ENCODE measurements at places on chromosomes 7 and 10.
A peak's percentile ranks its signal among the peaks of the same experiment; 100 is the strongest.

- peak; percentile 40 for DNase-seq
These were observed 149.1 kb upstream of the PRKCQ start for GRCh38 chr10:6729071-6729774.

DNA sequence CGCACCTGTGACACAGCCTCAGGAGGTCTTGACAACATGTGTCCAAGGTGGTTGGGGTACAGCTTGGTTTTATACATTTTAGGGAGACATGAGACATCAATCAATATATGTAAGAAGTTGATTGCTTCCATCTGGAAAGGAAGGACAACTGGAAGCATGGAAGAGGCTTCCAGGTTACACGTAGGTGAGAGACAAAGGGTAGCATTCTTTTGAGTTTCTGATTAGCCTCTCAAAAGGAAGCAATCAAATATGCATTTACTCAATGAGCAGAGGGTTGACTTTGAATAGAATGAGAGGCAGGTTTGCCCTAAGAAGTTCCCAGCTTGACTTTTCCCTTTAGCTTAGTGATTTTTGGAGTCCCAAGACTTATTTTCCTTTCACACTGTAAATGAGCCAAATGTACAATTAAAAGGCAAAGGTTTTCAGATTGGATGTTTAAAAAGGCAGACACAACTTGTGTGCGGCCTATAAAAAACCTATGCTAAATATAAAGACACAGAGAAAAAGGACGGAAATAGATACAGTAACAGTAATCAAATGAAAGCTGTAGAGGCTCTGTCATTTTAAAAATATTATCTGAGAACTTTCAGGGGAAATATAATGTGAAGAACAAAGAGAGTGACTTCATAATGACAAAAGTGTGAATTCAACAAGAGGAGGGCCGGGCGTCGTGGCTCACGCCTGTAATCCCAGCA is 65.7 kb upstream of the LANCL2 start:
- DNase-seq, result no peak

- no peak for DNase-seq
These were observed 2.7 kb upstream of the PRXL2A start for GRCh38 chr10:80405626-80406025.

- DNase-seq, result no peak
These were observed 77.9 kb downstream of the CTNNA3 start for GRCh38 chr10:67618116-67618515.

- DNase-seq, result no peak
These were observed 37.5 kb upstream of the DPYSL4 start for GRCh38 chr10:132149271-132149670.

GRCh38 chr7:421136-421991 is 98.3 kb downstream of the PDGFA start:
- DNase-seq, result no peak

GRCh38 chr10:16777473-16778370 is 39.5 kb downstream of the RSU1 start:
- DNase-seq, result peak; percentile 40

- no peak for DNase-seq
These were observed 218.5 kb downstream of the TCF7L2 start for GRCh38 chr10:113168584-113168983.

GRCh38 chr7:155106356-155106755 is 36.2 kb downstream of the HTR5A start:
- DNase-seq, result no peak

- DNase-seq, result no peak
These were observed 2.9 kb downstream of the NFKB2 start for GRCh38 chr10:102398172-102399020.

DNA sequence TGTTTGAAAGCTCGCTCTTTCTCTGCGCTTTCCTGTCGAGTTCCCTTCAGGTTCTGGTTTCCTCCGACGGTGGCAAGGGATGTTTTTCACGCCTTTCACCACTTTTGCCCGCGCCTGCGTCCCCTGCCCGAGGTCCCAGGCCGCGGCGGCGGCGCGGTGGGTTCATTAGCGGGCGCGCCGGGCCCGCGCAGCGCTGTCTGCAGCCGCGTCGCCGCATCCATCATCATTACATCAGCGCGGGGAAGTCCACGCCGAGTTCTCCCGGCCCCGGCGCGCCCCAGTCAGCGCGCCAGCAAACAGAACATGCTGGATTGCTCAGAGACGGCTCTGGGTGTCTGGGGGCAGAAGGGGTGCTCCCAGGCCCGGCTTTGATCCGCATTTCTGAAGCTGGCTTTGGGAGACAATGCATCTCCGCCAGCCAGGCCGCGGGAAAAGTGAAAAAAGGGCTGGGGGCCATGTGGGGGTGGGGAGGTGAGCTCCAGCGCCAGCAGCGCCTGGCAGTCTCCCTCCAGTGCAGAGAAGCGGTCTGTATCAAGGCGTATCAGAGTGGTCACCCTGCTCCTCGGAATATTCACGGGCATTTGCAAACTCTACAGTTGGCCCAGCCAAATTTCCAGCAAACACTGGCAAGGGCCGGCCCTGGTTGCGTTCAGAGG is 8.9 kb downstream of the GLI3 start:
- DNase-seq, result peak; percentile 74

GRCh38 chr10:129464251-129464650 is 2.8 kb upstream of the MGMT start:
- DNase-seq, result no peak

DNA sequence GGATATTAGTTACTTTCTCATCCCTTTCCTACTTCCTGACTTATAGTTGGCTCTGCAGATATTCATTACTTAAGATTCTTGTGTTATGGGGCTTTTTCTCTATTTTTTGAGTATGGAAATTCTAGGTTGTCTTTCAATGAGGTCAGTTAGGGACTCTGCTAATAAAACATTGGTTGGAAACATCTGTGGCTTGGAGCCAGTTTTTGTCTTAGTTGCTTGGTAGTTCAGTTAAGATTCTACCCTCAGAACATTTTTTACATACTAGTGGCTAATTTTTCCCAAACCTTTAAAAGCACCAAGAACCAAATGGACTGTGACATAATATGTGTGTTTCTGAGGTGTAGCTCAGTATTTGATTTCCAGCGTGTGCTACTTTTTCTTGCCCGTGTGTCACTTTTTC is 305.6 kb upstream of the FZD1 start:
- no peak for DNase-seq

DNA sequence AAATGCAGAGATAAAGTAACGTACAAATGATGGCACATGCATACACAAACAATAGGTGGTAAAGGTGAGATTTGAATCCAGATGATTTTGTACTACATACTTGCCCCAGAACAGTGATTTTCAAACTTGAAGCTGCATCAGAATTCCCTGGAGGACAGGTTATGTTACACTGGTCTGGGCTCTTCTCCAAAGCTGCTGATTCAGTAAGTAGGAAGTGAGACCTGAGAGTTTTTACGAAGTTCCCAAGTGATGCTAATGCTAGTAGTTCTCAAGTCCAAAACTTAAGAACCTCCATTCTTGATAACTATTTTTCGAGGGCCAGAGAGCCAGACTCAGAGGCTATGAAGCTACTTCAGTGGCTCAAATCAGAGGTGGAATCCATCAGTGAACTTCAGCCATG is 159.0 kb upstream of the POM121L12 start:
- DNase-seq, result no peak

GRCh38 chr10:121771966-121772365 is 155.9 kb downstream of the ATE1 start:
- no peak for DNase-seq

DNA sequence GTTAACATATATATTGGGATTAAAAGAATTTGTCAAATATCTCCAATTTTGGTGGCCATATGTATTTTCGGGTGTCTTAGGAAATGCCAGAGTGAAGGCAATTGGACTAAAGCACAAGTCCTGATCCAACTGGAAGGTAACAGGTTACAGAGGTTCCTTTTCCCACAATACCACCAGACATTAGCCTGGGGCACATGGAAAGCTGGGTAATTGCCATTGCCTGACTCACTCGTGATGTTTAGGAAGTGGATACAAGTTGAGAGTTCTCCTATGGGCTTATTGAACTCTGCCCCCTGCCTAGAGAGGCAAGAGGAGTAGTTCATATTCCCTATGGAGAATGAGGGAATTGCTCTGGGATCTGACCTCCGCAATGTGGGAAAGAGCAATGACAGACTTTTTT is 5.7 kb downstream of the DNAH11 start:
- DNase-seq, result no peak

- no peak for DNase-seq
These were observed 40.8 kb downstream of the RGS10 start for GRCh38 chr10:119501690-119502089.

DNA sequence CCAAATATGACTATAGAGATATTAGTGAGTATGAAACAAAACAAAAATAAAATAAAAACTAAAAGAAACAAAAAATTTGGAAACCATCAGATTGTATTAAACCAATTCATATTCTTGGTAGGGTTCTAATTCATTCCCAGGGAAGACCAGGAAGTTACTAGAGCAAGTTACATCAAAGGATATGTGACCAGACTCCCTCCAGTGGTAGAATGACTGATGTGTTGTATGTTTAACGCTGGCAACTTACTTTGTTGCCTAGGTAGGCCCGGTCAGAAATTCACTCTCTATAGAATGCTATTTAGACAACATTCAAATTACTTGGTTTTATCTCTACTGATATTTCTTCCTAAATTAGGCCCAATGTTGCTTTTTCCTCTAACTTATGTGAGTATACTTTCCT is 5.2 kb downstream of the PHYHIPL start:
- peak; percentile 42 for DNase-seq

- no peak for DNase-seq
These were observed 105.7 kb upstream of the C10orf90 start for GRCh38 chr10:126776168-126776567.

DNA sequence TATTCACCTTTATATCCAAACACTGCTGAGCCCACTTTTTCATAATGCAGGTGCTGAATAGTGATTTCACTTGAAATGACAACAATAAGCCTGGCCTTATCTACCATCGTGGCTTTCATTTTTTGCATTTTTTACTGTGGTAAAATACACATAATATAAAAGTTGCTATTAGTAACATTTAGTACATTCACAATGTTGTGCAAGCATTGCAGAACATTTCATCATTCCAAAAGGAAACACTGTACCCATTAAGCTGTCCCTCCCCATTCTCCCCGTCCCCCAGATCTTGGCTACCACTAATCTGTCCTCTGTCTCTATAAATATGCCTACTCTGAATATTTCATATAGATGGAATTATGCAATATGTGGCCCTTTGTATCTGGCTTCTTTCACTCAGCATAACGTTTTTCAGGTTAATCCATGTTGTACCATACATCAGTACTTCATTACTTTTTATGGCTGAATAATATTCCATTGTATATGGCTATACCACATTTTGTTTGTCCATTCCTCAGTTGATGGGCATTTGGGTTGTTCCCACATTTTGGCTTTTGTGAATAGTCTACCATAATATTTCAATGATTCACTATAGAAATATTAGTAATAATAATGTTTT is 68.5 kb upstream of the ARID5B start:
- DNase-seq, result no peak

DNA sequence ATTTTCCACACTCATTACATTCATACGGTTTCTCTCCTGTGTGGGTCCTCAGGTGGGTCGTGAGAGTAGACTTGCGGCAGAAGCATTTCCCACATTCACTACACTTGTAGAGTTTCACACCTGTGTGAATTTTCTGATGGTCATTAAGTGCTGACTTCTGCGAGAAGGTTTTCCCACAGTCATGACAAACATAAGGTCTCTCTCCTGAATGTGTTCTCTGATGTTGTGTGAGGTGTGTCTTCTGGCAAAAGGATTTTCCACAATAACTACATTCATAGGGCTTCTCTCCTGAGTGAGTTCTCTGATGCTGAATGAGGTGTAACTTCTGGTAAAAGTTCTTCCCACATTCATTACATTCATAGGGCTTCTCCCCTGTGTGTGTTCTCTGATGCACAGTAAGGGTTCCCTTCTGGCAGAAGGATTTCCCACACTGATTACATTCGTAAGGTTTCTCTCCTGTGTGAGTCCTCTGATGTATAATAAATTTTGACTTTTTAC is 15.1 kb downstream of the ZNF12 start:
- no peak for DNase-seq

GRCh38 chr7:135911099-135911498 is 66.1 kb downstream of the MTPN start:
- peak; percentile 81 for DNase-seq

GRCh38 chr7:139897422-139898090 is 68.5 kb downstream of the TBXAS1 start:
- DNase-seq, result no peak

DNA sequence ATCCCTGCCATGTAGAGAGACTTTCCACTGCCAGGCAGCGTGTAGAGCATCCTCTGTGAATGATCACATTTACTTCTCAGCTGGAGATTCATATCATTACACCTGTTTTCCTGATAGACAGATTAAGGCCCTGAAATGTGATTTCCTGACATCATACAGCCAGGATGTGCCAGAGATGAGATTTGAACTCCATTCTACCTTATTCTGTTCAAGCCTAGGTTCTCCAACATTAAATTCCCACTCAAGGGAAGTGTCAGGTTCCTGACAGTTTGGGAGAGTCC is 482.1 kb downstream of the RPS24 start:
- no peak for DNase-seq

DNA sequence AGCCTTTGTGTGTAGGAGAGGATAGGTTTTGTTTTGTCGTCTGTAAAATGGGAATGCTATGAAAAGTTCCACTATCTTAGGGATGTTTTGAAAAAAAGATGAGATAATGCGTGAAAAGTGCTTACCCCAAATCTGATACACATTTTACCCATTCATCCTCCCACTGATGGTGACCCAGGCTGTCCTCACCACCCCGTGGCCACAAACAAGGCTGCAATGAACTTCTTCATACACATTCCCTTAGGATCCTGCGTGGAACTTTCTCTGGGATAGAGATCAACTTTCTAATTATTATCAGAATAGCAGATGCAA is 399 bp upstream of the OGDHL start:
- DNase-seq, result no peak

GRCh38 chr10:29841724-29842649 is 207.2 kb upstream of the SVIL start:
- DNase-seq, result peak; percentile 48

DNA sequence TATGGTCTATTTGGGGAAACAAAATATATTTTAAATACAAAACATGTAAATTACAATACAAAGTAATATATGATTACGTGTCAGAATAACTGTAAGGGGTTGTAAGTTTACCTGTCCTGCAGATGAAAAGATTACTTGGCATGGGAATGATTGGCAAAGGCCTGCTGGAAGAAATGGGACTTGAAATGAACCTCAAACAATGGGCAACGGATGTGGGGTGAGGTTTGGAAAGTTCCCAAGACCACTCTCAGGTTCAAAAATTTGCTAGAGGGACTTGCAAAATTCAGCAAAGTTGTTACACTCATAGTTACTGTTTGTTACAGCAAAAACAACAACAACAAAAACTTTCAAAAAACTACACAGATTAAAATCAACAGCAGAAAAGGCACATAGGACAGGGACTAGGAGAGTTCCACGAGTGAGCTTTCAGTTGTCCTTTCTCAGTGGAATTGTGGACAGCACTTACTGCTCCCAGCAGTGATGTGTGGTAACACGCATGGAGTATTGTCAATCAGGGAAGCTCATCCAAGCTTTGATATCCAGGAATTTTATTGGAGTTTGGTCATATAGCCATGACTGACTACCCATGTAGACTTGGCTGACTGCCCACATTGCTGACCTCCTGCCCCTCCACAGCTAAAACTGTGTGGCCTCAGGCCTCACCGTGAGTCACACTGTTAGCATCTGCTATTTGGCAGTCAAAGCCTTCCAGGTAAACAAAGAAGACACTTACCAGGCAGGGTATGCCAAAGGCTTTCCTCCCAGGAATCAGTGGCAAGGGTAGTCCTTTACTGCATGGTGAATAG is 43.8 kb downstream of the EXOC6 start:
- no peak for DNase-seq

All from hindlimb muscle (tissue), 1 donor.